ENCODE measurements at places on chromosomes 4 and X.

- no peak for DNase-seq
These were observed 82.5 kb downstream of the ARHGAP10 start for GRCh38 chr4:147814376-147814775.

- no peak for DNase-seq
These were observed 1.7 kb downstream of the RNF175 start for GRCh38 chr4:153758136-153758535.

DNA sequence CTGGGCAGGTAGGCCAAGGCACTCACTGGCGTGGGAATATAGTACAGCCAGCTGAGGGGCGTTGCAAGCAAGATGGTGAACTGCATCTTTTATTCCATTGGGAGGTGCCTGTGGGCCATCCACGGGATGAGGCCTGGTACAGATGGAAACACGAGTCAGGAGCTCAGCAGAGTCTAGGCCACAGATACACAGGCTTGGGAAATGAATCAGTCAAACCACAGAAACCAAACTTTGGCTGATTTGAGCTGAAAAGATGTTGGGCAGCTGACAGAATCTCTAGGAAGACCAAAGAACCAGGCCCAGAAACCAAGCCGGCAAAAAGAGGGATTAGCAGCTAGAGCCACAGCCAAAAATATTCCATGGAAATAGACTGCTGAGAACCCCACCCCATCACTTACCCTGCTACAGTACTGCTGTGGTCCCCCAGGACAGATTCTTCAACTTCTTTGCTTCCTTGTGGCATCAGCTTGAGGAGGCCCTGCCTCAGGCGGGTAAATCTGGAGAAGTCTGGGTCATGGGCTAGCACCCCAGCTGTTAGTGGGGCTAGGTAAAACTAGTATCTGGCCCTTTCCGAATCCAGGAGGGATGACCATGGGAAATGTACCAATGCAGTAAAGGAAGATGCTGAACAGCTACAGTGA lies 75.4 kb downstream of the TMEM131L start:
- DNase-seq: no peak

GRCh38 chr4:165378745-165379677 lies at the start of gene CPE:
CPE (plus strand) TSS chr4:165379008; CDS start chr4:165379222, 214 bp downstream.
- DNase-seq: peak; percentile 29

- no peak for DNase-seq
These were observed 92.2 kb downstream of the DCHS2 start for GRCh38 chr4:154399259-154399974.

DNA sequence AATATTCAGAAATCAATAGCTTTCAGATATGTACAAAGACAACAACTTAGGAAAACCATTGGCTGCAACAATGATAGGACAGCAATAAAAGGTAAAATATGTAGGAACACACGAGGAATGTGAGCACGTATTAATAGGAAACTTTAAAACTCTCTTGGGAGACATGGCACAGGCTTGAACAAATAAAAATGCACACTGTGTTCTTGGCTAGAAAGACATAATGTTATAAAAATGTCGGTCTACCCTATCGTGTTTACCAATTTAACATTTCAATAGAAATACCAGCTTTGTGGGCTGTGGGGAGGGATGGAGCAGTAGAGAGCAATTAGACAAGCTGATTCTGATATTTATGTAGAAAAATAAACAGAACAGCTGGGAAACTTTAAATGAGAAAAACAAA lies 69.0 kb upstream of the FAM9B start:
- no peak for DNase-seq

DNA sequence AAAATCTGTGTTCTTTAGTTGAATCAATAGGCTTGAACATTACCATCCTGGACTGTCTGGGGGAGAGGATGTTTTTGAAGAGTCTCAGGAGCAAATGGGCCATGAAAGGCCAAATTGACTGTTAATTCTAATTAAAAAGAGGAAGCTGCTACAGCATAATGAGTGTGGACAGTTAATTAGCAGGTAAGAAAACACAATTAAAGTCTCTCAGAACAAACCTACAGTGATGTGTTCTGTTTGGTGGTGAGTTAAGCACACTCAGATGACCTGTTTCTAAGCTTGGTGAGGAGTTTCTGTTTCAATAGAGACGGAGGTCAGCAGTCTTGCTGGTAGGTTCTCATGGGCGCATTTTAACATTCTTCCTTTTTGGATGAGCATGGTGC lies 68.1 kb downstream of the DRD5 start:
- DNase-seq: no peak

GRCh38 chrX:40550066-40550465 lies 30.7 kb upstream of the ATP6AP2 start:
- no peak for DNase-seq

- no peak for DNase-seq
These were observed 104.5 kb upstream of the MAOA start for GRCh38 chrX:43551590-43551989.

DNA sequence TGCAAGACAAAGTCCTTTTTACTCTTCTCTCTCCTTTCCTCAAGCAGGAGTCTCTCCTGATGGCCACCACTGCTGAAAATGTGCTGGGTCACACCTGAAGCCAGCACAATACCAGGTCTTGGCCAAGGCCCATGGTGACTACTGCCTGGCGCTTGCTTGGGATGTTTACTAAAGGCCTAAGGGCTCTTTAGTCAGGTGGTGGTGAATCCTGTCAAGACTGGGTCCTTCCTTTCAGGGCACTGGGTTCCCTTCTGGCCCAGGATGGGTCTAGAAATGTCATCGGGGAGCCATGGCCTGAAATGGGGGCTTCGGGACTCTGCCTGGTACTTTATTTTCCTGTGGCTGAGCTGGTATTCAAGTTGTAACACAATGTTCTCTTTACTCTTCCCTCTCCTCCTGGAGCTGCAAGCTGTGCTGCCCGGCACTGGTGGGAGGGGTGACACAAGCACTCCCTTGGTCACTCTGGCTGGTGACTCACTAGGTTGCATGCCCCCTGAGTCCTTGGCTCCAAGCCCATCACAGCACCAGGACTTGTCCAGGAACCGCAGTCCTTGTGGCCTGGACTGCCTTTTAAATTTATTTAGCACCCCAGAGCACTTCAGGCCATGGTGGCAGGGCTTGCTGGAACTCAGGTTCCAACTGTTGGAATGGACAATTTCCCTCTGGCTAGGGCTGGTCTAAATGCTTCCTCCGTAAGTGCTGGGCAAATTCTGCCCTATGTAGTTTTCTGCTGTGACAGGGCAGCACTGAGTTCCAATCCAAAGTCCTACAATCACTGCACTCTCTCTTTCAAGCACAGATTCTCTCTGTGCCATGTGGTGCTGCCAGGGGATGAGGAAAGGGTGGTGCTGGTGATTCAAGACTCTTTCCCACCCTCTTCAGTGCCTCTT lies 11.3 kb downstream of the ARL13A start:
- no peak for DNase-seq

DNA sequence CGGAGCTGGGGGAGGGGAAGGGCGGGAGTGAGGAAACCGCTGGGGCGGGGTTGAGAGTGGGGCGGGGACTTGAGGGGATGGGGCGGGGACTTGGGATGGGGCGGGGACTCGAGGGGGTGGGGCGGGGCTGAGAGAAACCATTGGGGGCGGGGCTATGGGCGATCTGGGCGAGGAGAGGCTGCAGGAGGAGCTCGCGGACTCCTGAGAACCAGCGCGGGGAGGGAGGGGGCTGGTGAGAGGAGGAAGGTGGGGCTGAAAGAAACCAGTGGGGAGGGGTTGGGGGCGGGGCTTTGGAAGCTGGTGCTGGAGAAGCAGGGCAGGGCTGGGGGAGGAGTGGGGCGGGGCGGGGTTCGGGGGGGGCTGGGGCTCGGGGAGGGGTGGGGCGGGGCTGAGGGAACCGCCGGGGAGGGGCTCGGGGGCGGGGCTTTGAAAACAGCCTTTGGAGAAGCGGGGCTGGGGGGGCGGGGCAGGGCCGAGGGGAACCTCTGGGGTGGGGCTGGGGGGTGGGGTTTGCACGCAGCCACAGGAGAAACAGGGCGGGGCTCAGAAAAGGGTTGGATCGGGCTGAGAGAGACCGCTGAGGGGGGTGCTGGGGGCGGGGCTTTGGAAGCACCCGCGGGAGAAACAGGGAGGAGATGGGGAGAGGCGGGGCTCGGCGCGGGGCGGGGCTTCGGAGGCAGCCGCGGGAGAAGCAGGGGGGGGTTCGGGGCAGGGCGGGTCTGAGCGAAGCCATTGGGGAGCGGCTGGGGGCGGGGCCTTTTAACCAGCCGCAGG lies 777 bp upstream of the EOLA2 start:
- DNase-seq: peak; percentile 81

- no peak for DNase-seq
These were observed 83.4 kb upstream of the MID1IP1 start for GRCh38 chrX:38717871-38718270.

GRCh38 chr4:21198683-21199082 lies 498.4 kb downstream of the PACRGL start:
- DNase-seq: no peak

DNA sequence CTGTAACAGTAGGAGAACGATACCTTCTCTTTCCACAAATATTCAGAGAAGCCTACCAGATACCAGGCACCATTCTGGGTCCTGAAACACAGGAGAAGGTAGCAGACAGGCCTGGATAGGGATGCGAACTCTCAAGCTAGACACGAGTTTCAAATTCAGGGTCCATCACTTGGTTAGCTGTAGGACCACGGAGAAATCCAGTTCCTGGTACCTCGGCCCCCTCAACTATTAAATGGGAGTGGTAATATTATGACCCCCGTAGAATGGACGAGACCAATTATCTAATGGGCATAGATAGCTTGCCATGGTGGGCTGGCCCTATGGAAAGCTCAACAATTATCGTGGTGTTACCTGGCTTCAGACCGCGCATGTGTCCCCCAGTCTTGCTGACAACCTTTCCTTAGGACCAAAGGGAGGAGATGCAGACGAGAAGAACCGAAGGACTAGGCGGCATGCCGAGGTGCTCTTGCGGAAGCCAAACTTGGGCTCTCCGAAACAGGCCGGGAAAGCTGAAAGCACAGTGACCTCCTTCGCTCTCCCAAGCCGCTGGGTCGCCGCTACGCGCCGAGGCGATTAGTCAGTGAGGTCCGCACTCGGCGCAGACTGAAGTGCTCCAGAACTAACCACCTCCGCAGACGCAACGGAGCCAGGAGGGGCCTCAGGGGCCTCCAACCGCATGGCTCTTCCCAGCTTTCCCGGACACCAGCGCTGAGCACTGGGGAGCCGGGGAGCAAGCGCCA lies 19.6 kb downstream of the NKX3-2 start:
- no peak for DNase-seq

DNA sequence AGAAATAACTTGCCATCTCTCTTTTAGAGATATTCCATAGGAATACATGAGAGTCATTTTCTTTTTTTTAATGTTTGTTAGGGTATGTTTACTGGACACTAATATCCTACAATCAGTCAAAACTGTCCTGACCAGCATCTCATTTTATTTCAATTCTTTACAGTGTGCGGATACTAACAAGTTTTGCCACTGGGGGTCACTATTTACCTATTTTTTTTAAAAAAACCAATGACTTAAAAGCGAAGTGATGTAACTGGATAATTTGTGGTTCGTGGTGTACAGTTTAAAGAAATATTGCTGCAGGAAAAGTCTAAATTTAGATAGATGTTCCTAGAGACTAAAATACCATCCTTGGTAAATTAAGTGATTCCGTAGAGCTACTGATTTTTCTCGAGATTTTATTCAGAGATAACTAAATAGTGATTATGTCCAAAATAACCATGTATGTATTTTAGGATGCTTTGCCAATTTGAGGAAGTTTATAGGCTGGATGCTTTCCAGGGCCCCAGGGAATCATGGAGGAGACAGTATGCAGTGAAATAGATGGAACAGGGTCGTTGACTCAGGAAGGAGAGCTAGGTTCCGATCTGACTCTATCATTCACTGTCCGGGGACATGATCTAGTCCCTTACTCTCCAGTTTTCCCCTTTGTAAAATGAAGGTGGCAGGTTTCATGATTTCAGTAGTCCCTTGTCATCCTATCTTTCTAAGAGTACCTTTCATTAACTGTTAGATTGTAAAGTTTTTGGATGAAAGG lies 34.0 kb upstream of the GNPDA2 start:
- DNase-seq: no peak

GRCh38 chr4:85260064-85260463 lies 214.9 kb upstream of the ARHGAP24 start:
- no peak for DNase-seq

GRCh38 chrX:119087121-119087520 lies 14.3 kb downstream of the CT47C1 start:
- DNase-seq: no peak

DNA sequence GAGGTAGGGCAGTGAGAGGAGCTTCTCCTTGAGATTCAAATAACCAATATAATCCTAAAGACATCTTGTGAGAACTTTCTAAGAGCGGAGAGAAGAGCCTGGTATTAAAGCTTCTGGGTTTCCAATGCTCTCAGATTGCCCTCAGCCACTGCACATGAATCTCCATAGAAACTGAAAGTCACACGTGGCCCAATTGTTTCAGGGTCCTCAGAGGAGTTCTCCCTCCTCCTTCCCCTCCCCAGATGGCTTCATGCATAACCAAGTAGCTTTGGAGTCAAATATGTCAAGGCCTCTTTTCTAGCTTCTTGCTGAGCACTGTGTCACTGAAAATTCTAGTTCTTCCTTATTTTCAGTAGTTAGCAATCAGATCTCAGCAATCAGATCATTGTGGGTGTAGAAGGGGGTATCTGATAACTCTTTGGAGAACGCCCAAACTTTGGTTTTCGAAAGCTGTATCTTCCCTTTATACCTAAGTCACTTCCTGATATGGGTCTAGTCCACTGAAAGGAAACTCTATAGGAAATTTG lies 2.2 kb downstream of the BTK start:
- no peak for DNase-seq

DNA sequence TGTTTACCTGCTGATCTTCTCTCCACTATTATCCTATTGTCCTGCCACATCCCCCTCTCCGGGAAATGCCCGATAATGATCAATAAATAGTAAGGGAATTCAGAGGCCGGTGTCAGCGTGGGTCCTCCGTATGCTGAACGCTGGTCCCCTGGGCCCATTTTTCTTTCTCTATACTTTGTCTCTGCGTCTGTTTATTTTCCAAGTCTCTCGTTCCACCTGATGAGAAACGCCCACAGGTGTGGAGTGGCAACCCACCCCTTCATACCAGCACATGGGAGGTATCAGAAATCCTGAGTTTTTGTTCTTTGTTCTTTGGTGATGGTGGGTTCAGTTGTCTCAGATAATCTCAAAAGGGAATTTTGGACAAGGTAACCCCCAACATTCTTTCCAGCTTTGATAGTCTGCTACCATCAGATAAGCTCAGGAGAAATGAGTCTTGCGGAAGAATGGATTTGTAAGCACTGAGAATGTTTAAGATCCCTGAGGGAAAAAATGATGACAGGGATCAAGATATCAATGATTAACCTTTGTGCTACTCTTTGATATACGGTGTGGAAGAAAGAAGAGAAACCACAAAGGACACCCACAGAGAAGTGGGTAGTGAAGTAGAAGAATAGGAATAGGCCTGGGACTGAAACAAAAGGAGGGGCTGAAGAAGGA lies 117.9 kb downstream of the CEP44 start:
- no peak for DNase-seq

DNA sequence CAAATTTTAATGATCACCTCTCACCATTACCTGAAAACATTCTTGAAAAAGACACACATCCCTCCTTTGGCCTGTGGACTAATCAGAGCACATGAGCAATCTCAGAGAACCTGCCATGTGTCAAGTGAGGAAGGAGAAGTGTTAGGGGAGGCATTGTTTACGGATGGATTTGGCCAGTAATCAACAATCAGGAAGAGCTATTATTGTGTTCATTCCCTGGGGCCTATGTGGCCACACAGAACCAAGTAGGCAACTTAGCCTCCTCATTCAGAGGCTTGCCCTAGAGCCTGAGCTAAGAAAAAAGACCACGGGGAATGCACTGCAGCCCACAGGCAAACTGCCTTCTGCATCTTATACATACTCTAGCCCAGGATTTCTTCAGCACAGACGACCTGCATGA lies 40.6 kb upstream of the DOCK11 start:
- DNase-seq: no peak

GRCh38 chrX:42686706-42687105 lies 91.3 kb downstream of the PPP1R2C start:
- no peak for DNase-seq

GRCh38 chrX:131762802-131763234 lies 218.9 kb downstream of the OR13H1 start:
- DNase-seq: no peak

Measured in stimulated activated CD4-positive, alpha-beta T cell treated with anti-CD3 and anti-CD28 coated beads, TNF-alpha, amount 100 ng/mL, for 4 hours (primary cell).